ENCODE measurements at places on chromosomes 4 and X.

DNA sequence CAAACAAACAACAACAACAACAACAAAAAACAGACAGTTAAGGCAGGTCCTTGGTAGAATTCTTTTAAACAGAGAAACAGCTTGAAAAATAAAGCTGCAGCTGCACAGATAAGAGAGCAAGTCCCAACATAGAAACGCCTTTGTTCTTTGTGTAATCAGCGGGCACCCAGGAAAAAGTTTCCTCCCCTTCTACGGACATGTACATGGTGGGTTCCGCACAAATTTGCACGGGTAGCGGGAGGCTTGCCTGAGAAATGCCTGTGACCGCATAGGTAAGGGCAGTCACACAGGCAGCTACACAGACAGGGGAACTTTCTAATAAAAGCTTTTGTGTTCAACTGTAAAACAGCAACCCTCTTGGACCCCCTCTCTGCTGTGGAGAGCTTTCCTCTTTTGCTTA, 25.7 kb upstream of the CT47A1 start:
- DNase-seq: no peak

DNA sequence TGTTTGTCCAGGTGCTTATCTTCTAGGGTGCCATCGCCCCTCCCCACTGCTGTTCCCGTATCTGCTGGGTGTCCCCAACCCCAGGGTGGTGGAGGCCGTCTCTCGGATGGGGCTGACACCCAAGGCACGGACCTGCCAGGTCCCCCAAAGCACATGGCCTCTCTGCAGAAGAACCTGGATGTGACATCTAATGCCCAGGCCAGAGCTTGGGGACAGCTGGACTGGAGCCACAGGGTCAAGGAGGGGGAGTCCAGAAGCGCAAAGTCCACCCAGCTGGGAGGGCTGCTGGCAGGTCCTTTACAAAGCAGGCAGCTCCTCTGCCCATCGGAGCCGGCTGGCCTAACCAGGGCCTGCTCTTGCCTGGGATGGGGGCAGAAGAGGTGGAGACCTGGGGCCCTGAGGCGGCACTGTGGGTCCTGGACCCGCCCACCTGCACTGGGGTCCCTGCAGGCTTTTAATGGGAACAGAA, 751 bp upstream of the DOK7 start:
- DNase-seq: no peak

DNA sequence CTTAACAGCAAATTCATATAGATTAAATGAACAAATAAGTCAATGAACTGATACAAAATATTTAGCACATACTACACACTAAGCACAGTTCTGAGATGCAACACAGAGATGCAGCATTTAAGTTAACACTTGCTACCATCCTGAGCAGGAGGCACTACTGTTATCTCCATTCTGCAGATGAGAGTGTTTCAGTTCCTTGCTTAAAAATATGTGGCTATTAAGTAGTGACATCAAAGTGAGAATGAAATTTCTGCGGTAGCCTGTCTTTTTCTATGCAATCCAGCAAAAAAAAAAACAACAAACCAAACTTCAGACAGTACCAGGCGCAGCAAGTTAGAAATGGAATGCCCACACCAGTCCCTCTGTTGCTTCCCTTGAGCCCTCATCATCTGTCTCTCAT, 90.8 kb downstream of the SHISA3 start:
- no peak for DNase-seq

DNA sequence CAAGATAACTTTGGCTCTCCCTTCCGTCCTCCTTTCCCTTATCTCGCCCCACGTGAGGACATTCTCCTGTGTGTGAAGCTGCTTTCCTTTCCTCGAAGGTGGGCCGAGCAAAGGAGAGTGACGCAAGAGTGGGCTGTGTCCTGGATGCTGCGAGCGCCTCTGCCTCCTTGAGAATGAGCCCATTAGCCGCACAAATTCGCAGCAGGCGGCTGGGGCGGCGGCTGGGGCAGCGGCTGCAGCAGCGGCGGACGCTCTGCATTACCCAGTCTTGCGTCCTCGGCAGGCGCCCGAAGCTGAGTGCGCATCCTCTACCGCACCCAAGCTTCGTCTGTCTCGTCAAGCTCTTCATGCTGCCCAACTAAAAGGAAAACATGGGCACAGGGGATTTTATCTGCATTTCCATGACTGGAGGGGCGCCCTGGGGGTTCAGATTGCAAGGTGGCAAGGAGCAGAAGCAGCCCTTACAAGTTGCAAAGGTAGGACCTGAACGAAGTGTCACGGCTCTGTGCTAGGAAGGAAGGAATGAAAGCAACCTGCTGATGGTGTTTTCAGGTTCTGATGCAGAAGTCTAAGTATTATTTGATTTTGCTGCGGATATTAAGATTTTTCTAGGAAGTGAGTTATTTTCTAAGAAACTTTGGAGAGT, at the start of gene SYNPO2:
TSS of gene SYNPO2 (plus strand) at position 189 of the 646 bp plus-strand sequence. CDS start at position 372, 183 bp downstream.
- DNase-seq: no peak

GRCh38 chrX:120001787-120002186, 58.2 kb upstream of the NKAP start:
- DNase-seq: no peak

GRCh38 chr4:187961171-187961570, 34.4 kb upstream of the ZFP42 start:
- no peak for DNase-seq

DNA sequence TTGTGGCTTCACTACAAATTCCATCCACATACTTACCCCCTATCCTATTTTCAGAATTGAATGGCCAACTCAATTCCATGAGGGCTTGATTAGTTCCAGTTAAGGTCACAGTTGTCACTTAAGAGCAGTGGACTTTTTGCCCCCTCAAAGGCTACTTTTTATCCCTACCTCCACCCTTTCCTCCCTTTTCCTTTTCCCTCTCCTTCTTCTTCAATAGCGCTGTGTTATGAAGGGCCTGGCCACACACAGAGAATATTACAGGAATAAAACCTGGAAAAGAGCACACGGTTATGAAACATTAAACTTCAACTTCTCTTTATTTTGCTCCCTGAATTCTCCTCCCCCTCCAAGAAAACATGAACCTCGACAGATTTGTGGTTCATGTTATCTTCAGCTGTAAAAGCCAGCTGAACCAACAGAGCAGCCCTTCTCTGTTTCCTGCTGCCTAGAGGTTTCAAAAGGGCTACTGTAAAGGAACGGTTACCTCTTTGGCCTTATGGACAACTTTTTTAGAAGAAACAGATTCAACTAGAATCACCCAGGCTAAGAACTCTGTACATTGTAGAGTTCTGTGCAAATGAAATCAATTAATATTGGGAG, 87.0 kb upstream of the RPL34 start:
- DNase-seq: no peak

DNA sequence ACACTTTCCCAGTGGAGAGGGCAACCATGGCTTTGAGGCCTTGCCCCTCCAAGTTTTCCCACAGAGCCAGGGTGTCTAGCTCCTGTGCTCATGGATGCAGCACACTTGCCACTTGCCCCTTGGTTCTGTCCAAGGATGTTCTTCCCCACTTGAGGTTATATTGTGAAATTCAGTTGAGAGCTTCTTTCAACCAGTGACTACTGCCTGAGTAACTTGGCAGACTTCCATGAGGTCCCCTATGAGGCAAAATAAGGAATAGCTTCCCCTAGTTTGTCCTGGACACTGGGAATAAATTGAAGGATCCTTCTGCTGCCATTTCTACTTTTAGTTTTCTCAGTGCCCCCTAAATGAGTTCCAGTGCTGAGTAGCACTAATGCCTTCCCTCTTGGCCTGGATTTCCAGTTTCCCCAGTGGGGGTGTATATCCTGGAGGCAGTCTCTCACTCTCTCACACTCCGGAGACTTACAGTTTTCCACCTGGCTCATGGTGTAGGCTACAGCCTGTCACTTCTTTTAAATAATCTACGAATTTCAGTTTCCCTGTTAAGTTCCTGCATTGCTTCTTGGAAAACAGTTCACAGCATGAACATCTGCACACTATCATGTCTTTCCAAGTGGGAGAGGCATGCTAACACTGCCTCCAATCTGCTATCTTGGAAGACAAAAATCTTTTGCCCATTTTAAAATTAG, 36.4 kb upstream of the ADH4 start:
- no peak for DNase-seq

DNA sequence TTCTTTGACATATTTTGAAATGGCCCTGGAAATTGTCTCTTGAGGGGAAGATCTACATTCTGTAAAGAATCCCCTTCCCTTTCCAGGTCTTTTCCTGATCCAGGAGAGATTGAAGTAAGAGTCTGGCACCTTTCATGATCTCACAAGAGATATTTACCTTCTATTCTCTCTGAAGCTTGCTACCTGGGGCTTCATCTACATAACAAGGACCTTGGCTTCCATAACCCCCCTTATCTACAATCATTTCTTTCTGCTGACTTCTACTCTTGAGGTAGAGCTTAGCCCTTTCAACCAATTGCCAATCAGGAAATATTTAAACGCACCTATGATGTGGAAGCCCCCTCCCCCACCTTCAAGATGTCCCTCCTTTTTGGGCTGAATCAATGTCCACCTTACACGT, 383.7 kb upstream of the MAGEB18 start:
- no peak for DNase-seq

GRCh38 chr4:137534516-137534915, 2.2 kb upstream of the PCDH18 start:
- DNase-seq: no peak

All from stimulated activated CD8-positive, alpha-beta memory T cell treated with anti-CD3 and anti-CD28 coated beads, Interleukin-4, amount 100 ng/mL, for 1 hour (primary cell).